ENCODE measurements at places on chromosomes 2 and 18. TPM values are rescaled to one million over a fixed set of nuclear protein-coding genes. Genes with fewer than 3 reads are reported as not detected.

DNA sequence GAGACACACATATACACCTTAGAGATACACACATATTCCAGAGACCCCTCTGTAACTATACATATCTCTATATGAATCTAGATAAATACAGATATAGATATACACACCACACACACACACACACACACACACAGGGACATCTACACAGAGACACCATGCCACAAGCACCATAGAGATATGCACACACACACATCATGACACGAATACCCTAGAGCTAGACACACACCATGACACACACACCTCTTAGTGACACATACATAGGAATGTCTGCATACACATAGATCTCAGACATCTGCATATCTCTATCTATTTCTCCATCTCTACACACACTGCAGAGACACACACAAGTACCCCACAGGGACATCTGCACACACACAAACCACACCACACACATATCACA lies 270.0 kb downstream of the CYRIA start:
- H3K36me3 ChIP-seq: no peaks in the 10 kb centered on the region
- DNase-seq: no peak
- no peaks in the 10 kb centered on the region for H3K4me1 ChIP-seq
- no peak overlapping the region for H3K27ac ChIP-seq

GRCh38 chr2:32246911-32247310 lies 17.8 kb downstream of the NLRC4 start:
- no peaks in the 10 kb centered on the region for H3K27me3 ChIP-seq
- no peaks in the 10 kb centered on the region for H3K36me3 ChIP-seq
- no peaks in the 10 kb centered on the region for H3K4me1 ChIP-seq

DNA sequence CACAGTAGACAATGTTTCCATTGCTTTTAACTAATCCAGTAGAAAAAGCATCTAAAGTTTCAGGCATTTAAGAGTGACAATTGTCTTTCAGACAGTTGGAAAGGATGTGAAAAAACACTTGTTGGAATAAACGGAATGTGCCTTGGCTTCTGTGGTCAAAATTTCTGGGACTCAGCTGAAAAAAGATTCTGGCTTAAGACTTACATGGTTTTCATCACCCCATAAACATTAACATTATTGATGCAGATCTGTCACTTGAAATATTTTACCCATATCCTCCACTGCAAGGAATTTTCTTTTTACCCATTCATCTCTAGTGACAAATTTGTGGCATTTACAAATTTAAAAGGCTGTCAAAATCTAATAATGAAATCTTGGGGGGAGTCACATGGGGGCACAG lies 166.0 kb downstream of the SRBD1 start:
- H3K4me1 ChIP-seq: peaks cover 7% of the 10 kb centered on the region
- H3K36me3 ChIP-seq: peaks cover 4% of the 10 kb centered on the region
- no peak overlapping the region for H3K4me3 ChIP-seq
- no peaks in the 10 kb centered on the region for H3K27me3 ChIP-seq
- no peak overlapping the region for H3K27ac ChIP-seq

DNA sequence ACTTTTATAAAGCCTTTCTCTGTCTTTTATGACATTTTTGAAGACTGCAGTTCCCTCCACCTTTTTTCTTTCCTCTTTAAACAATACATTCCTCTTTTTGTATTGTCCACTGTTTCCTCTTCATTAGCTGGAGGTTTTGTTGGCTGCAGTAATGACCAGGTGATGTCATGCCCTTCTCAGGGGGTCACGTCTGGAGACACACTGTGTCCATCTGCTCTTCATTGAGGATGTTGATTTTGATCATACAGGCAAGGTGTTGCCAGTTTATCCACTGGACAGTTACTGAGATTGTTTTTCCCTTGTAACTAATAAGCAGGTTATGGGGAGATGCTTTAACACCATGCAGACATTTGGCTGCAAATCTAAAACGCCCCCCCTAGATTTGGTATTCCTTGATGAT lies 19.8 kb downstream of the ZNF407 start:
- no peak overlapping the region for H3K4me3 ChIP-seq
- no peak overlapping the region for H3K27ac ChIP-seq
- H3K27me3 ChIP-seq: no peaks in the 10 kb centered on the region
- no peak for DNase-seq
- peaks cover 6% of the 10 kb centered on the region for H3K4me1 ChIP-seq
- peaks cover 2% of the 10 kb centered on the region for H3K36me3 ChIP-seq

GRCh38 chr2:70641263-70641784 lies 87.7 kb upstream of the TGFA start:
- H3K4me1 ChIP-seq: peaks cover 26% of the 10 kb centered on the region
- no peak overlapping the region for H3K4me3 ChIP-seq
- H3K36me3 ChIP-seq: peaks cover 2% of the 10 kb centered on the region
- H3K27me3 ChIP-seq: no peaks in the 10 kb centered on the region
- DNase-seq: no peak
- H3K27ac ChIP-seq: peak overlapping the region; percentile 56

GRCh38 chr18:79982736-79983135 lies 5.6 kb downstream of the TXNL4A start:
- DNase-seq: no peak
- H3K36me3 ChIP-seq: no peaks in the 10 kb centered on the region
- H3K4me1 ChIP-seq: peaks cover 45% of the 10 kb centered on the region
- H3K4me3 ChIP-seq: no peak overlapping the region

GRCh38 chr2:80326214-80326613 lies 21.7 kb upstream of the LRRTM1 start:
- no peaks in the 10 kb centered on the region for H3K27me3 ChIP-seq
- no peak overlapping the region for H3K4me3 ChIP-seq
- H3K27ac ChIP-seq: no peak overlapping the region
- H3K36me3 ChIP-seq: no peaks in the 10 kb centered on the region

GRCh38 chr2:217461674-217462073 lies 541.1 kb downstream of the TNS1 start:
- no peak overlapping the region for H3K27ac ChIP-seq
- H3K27me3 ChIP-seq: no peaks in the 10 kb centered on the region
- no peaks in the 10 kb centered on the region for H3K4me1 ChIP-seq
- no peaks in the 10 kb centered on the region for H3K36me3 ChIP-seq
- no peak overlapping the region for H3K4me3 ChIP-seq
- no peak for DNase-seq

DNA sequence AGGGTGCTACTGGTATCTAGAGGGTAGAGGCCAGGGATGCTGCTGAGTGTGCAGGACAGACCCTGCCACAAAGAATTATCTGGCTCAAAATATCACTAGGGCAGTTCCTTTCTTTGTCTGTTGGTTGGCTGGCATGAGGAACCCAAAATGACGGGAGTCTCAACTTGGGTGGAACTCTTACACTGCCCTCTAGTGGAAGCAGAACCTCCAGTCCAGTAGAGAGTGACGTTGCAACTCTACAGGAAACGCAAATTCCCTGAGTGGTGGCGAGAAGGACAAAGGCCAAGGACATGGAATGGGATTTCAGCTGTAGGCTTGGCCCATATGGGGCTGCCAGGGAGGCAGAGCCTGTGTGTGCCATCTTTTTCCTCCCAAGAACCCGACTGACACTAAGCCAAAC lies 47.1 kb downstream of the COPS8 start:
- H3K27me3 ChIP-seq: no peaks in the 10 kb centered on the region
- H3K36me3 ChIP-seq: no peaks in the 10 kb centered on the region
- DNase-seq: no peak
- H3K27ac ChIP-seq: no peak overlapping the region

- no peak for DNase-seq
- H3K36me3 ChIP-seq: peaks cover 2% of the 10 kb centered on the region
- H3K4me3 ChIP-seq: no peak overlapping the region
- H3K27ac ChIP-seq: peak overlapping the region; percentile 32
- H3K4me1 ChIP-seq: peaks cover 10% of the 10 kb centered on the region
- no peaks in the 10 kb centered on the region for H3K27me3 ChIP-seq
Observed at GRCh38 chr2:202750763-202751427, 116.1 kb downstream of the FAM117B start.

GRCh38 chr2:240142859-240143258 lies 2.4 kb upstream of the OTOS start:
- peaks cover 2% of the 10 kb centered on the region for H3K36me3 ChIP-seq
- DNase-seq: no peak
- peaks cover 16% of the 10 kb centered on the region for H3K27me3 ChIP-seq
- H3K4me1 ChIP-seq: no peaks in the 10 kb centered on the region
- H3K4me3 ChIP-seq: no peak overlapping the region
- no peak overlapping the region for H3K27ac ChIP-seq

DNA sequence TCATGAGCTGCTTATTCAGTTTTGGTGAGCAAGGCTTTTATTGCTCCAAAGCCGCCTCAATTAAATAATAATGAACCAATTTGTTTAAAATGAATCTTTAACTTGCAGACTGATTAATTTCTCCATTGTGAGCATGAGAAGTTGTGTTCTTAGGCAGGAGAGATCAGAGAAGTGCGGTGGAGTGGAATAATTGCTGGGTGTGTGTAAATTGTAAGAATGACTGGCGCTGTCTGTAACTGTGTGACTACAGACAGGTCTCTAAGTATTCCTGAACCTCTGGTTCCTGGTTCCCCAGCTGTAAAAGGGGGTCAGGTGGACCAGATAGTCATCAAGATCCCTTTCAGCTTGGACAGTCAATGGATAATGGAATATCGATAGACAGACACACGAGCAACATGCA lies 98.0 kb upstream of the EFEMP1 start:
- no peaks in the 10 kb centered on the region for H3K36me3 ChIP-seq
- H3K4me1 ChIP-seq: no peaks in the 10 kb centered on the region
- H3K27ac ChIP-seq: no peak overlapping the region
- H3K4me3 ChIP-seq: no peak overlapping the region
- H3K27me3 ChIP-seq: peaks cover 7% of the 10 kb centered on the region

DNA sequence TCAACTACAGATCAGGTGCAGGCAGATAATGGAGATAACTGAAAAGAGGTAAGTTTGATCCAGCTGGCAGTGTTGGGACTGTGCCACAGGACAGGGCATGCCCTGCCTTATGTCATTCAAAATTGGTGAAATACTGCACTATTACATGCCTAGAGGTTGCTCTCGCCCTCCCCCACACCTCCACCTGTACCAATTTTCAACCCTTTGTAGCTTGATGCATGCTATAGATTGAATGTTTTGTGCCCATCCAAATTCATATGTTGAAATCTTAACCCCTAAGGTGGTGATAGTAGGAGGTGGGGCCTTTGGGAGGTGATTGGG lies 72.1 kb upstream of the LYPD6B start:
- no peak for DNase-seq
- H3K4me1 ChIP-seq: peaks cover 15% of the 10 kb centered on the region
- no peak overlapping the region for H3K27ac ChIP-seq
- peaks cover 20% of the 10 kb centered on the region for H3K36me3 ChIP-seq
- no peak overlapping the region for H3K4me3 ChIP-seq
- H3K27me3 ChIP-seq: no peaks in the 10 kb centered on the region

DNA sequence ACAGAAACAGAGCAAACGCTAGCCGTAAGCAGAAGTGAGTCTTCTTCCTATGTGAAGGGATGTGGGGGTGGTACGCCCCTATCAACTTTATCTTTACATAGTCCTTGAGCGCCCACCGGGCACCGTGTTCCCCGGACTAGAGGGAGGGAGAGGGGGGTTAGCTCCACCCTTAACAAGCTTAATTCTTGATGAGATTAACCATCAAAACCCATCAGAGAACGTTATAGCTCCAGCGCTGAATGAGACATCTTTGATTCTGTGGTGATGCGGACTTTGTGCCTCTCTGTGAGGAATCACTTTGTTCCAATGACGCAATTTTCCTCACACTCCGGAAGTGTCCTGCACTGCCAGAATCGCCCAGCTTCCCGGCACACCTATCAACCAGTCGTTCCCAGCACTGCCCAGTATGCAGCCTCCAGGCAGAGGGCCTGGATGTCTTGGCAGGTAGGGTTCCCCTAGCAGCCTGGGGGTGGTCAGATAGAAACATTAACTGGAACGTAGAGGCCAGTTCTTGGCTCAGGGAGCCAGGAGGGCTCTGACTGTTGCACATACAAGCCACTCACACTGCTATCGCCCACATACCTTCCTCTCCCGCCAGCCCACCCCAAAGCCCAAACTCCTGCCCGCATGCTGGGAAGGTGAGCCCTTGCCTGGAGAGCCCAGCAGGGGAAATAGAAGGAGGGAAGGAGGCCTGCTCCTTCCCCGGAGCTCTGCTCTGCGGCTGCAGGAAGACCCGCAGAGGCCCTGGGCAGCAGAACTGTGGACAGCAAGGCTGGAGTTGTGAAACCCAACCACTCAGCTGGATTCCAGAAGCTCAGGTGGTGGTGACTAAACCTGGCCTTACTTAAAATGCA lies 1.9 kb upstream of the ODC1 start:
- no peaks in the 10 kb centered on the region for H3K36me3 ChIP-seq
- no peaks in the 10 kb centered on the region for H3K27me3 ChIP-seq
- no peak for DNase-seq
- H3K4me1 ChIP-seq: peaks cover 14% of the 10 kb centered on the region

GRCh38 chr2:235378944-235379343 lies 114.9 kb upstream of the AGAP1 start:
- H3K4me1 ChIP-seq: no peaks in the 10 kb centered on the region
- no peak overlapping the region for H3K4me3 ChIP-seq
- peaks cover 30% of the 10 kb centered on the region for H3K27me3 ChIP-seq
- H3K36me3 ChIP-seq: peaks cover 2% of the 10 kb centered on the region
- H3K27ac ChIP-seq: no peak overlapping the region
- no peak for DNase-seq

DNA sequence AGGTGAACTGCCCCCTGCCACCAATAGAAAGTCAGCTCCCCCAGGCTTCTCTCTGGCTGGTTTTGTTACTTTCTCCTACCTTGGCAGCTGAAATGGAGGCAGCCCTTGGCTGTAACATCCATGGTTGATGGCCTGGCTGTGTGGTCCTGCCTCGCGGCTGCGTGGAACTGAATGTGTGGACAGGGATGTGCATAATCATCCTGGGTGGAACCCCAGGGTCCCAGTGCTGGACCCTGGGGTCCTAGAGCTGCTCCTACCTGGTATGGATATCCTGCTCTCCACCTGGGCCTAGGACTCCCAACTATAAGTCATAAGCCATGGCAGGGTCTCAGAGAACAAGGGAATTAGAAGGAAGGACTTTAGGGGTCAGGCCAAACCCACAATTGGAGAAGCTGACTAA lies 93.5 kb downstream of the CAPN13 start:
- no peaks in the 10 kb centered on the region for H3K36me3 ChIP-seq
- H3K27ac ChIP-seq: peak overlapping the region; percentile 76
- peaks cover 5% of the 10 kb centered on the region for H3K27me3 ChIP-seq
- DNase-seq: no peak
- H3K4me1 ChIP-seq: peaks cover 7% of the 10 kb centered on the region

Gene OSBPL1A
- 7.1 TPM for total RNA-seq

Gene MOGAT1
- not detected for total RNA-seq

Gene SPP2
- not detected for total RNA-seq

Gene PAX3
- total RNA-seq: not detected

Gene COL4A3
- total RNA-seq: 0.23 TPM

Gene NPC1
- 45.8 TPM for total RNA-seq

Gene REG1B
- not detected for total RNA-seq

Gene CAD
- 27.2 TPM for total RNA-seq

Gene MYL12B
- total RNA-seq: 178 TPM
